ENCODE measurements at places on chromosomes 11 and 22. TPM values are rescaled to one million over a fixed set of nuclear protein-coding genes. Genes with fewer than 3 reads are reported as not detected.
A peak's percentile ranks its signal among the peaks of the same experiment; 100 is the strongest.

GRCh38 chr22:22080270-22080669, 97.7 kb upstream of the TOP3B start:
- DNase-seq = no peak

- DNase-seq = no peak
Measured at GRCh38 chr22:41828516-41828915, 4.4 kb upstream of the SREBF2 start.

- no peak for DNase-seq
Measured at GRCh38 chr22:19933341-19934241, 8.0 kb upstream of the COMT start.

- DNase-seq = no peak
Measured at GRCh38 chr11:94840209-94840608, 72.1 kb downstream of the AMOTL1 start.

DNA sequence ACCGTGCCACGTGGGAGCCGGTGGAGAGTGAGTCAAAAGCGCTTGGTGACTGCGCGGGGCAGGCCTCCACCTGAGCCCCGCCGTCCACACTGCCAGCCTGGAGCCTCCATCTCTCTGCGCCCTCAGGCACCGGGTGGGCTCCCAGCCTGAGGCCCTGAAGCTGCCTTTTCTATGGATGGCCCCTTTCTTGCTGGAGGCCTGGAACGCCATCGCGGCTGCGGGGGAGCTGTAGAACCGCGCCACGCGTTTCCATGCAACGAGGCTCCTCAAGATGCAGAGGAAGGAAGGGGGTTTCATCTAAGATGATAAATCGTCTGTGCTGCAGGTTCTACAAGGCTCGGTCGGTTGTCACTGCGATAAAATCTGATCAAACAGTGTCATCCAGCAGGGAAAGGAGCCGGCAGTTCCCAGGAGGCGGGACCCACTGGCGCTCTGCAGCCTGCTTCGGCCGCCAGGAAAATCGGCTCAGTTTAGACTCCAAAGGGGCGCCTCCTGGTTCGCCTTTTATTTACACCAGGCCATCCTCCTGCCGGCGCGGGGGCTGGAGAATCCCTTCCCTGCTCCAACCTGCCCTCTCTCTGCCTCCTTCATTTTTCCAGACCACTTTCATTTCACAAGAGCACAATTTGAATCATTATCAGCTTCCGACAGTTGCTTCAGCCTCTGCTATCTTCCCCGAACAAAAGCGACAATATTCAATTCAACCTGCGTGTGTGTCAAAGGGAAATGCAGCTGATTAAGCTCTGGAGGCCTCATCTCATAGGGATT, 624.4 kb downstream of the BRD1 start:
- DNase-seq = no peak

DNA sequence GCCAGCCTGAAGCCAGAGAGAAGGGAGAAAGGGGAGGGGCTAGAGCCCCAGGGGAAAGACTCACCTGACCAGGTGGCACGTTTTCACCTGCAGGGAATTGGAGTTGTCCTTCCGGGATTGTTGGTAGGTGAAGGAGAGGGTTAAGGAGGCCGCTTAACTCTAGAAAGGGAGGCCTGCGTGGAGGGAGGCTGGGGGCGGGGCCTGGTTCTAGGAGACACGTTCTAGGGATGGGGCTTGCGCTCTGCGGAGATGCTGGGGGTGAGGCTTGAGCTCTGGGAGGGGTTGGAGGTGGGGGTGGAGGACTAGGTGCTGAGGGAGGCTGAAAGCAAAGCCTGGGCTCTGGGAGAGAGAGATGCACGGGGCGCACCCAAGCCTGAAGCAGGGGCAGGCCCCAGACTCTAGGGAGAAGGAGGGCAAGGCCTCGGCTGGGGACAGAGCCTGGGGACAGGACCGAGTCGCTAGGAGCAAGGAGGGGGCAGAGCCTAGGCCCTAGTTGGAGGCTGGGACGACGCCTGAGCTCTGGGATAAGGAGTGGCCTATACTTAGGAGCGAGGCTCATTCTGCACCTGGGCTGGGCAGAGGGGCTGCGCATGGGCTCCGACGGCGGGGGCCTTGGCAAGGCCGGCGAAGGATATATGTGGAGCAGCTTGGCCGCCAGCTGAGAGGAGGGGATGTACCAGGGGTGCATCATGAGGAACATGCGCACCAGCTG, 2.4 kb downstream of the RASGRP2 start:
- no peak for DNase-seq

- no peak for DNase-seq
Measured at GRCh38 chr11:118008271-118008911, 22.2 kb downstream of the IL10RA start.

DNA sequence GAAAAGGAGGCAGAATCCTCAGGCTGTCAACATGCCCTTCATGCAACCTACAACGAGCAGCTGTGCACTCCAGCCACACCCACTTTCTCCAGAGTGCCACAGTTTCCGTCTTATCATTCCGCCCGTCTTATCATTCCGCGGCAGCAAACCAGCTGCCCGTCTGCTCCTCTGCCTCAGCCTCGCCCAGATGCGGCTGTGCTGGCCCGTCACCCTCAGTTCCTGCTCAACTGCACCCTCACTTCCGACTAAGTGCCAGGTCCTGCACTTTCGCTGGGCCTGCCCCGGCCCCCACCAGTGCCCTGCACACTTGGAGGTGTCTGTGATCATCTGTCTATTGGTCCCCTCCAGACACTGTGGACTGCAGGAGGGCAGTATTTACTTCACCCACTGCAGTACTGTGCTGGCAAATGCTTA, 43.7 kb downstream of the MICAL3 start:
- peak; percentile 83 for DNase-seq

GRCh38 chr11:94581926-94582325, 14.8 kb downstream of the PIWIL4 start:
- DNase-seq = no peak

- DNase-seq = no peak
Measured at GRCh38 chr11:87361891-87362290, 324.2 kb downstream of the TMEM135 start.

DNA sequence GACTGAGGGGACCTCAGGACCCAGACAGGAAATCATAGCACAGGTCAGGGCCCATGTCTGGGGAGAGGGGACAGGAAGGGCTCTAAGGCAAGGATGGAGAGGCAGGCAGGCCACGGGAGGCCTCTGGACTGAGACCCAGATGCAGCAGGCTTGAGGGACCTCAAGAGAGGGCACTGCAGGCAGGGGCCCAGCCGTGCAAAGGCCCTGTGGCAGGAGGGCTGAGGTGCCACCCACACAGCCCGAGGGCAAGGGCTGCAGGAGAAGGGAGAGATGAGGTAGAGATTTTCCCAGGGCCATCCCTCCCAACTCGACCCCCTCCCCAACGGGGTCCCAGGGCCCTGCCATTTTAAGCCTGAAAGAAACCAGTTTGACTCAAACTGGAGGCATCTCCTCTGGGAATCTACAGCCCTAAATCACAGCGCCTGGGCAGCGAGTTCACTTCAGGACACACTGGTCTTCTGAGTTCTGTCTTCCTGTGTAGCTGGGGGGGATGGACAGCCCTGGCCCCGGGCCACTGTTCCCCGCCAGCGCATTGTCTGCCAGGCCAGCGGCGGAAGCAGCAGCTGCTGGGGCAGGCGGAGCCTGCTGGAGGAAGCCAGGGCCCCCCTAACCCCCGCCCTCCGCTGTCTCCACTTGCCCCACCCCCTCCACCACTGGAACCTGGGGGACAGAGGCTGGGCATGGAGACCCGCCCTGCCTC, 20.3 kb upstream of the WNT7B start:
- DNase-seq = peak; percentile 98

GRCh38 chr11:115950660-115951059, 446.4 kb upstream of the CADM1 start:
- DNase-seq = no peak

- peak; percentile 86 for DNase-seq
Measured at GRCh38 chr22:23774922-23775436, 2.3 kb downstream of the MMP11 start.

DNA sequence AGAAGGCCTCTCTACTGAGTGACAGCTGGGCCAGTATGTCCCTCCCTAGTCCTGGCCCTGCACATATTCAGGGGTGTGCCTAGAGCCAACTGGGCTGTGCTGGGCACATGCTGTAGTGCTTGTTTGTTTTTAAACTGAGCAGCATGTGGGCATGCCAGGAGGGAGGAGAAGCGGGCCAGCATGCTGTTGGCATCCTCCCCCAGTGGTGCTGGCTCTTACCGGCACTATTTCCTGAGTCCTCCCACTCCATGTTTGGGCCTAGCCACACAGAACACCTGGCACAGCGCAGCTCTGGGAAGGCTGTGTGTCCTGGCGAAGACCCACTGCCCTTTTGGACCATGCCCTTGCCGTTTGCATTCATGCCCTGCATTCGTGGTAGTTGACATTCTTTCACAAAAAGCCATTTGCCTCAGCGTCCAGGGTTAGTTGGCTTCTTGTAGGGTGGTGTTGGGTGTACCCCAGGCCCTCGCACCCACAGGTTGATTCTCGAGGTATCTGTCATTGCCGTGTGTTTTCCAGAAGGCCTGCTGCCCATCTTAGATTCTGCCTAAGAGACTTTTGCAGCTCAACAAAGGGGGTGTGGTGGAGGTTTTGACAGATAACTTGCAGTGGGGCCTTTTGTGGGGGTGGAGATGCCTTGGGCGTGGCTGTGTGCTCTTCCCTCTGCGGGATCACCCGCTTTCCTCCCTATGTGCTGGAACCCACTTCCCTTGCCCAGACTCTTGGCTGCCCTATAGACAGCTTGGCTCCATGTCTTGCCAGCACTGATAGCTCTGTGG, 13.6 kb downstream of the DGCR8 start:
- DNase-seq = no peak

- DNase-seq = no peak
Measured at GRCh38 chr22:45308391-45308956, 1.3 kb upstream of the FAM118A start.

GRCh38 chr11:33389635-33390034, 132.5 kb downstream of the HIPK3 start:
- DNase-seq = no peak

DNA sequence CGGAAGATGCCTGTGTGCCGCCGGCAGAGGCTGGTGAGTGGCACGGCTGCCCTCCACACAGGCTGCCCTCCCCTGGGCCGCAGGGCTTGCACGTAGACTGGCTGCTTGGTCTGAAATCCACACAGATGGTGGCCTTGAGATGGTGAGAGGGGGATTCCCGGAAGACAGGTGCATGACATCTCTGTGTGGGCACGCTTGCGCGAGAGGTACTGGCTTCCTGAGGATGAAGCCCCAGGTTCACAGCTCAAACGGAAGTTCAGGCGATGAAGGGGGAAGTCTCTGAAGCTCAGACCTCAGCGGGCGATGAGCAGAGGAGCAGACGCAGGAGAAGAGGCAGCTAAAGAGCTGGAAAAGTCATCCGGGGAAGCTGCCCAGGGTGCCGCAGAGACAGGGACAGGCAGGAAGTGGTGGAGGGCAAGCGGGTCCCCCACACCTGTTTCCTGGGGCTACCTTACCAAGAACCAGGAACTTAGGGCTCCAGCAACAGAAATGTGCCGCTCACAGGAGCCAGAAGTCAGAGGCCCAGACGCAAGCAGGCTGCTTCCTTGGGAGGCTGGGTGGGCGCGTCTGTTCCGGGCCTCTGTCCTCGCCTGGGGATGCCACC, 7.2 kb downstream of the CRELD2 start:
- no peak for DNase-seq

DNA sequence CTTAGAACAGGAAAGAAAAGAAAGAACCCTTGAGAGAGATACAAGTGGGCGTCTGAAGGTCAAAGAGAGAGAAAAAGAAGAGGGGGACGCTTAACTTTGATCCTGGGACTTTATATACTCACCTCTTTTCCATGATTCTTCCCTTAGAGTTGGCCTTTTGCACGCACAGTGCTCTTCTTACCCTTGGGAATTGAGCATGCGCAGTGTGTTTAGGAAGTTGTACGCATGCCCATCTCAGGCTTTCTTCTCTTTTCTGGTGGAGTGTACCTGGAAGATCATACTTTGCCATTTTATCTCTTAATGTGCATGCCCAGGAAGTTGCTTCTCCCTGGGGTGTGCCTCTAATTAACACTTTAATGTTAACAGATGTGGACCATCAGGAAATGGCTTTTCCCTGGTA, 229.6 kb upstream of the ANO3 start:
- no peak for DNase-seq

DNA sequence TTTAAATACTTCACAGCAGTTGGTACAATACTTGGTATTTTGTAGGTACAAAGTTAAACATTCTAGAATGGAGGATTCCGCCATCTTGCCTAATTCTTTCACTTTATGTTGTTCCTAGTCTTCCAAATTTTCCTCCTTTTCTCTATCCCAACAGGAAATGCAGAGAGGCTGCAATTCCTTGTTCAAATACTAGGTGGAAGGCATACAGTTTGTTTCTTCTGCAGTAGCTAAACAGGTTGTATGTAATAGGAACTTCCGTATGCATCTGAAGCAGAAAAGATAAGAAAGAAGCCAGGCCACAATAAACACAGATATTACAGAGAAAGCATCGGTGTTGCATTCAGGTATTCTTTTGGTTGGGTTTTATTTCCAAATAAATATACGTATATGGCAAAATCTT, 186.4 kb upstream of the MTMR2 start:
- no peak for DNase-seq

DNA sequence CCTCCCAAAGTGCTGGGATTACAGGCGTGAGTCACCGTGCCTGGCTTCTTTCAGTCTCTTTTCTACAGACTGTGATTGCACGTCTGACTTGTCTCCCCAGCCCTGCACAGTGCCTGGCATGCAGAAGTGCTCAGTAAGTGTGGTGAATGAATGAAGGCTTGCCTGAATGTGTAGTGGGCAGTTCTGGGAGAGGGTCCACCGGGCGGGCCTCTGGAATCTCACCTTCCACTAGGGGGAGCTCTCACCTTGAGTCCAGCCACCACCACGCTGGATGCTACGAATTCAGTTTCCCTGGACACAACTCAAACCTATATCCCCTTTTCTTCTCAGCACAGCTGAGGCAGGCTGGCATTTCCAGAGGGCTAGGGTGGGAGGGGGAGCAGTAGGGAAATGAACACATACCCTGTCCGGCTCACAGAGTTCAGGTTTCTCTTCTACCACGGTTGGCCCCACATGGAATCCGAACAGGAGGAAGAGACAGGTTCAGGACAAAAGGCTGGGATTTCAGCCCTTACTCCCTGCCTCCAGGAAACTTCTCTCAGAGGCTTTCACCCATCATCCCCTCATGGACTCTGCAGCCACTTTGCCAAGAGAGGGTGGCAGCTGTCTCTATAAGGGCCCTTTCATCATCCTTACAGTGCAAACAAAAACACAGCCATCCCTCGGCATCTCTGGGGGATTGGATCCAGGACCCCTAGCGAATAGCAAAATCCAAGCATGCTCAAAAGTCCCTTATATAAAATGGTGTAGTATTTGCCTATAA, 86.8 kb downstream of the NECTIN1 start:
- DNase-seq = peak; percentile 23

Gene SORL1
- total RNA-seq = under 0.01 TPM

Gene OR8A1
- not detected for total RNA-seq

Gene OR51E2
- total RNA-seq = 1.9 TPM

Gene OR52I2
- total RNA-seq = not detected

Gene FBXO3
- 16.8 TPM for total RNA-seq

Gene TBC1D22A
- 12.5 TPM for total RNA-seq

Gene MS4A4A
- total RNA-seq = not detected

Gene FGF19
- not detected for total RNA-seq

Gene OR8D4
- total RNA-seq = not detected

Gene PEX26
- 21.6 TPM for total RNA-seq

Gene DSCAML1
- total RNA-seq = not detected

All from fibroblast of villous mesenchyme (primary cell).